ENCODE measurements at places on chromosomes 5 and 9.

GRCh38 chr9:85173967-85174366, 504.4 kb downstream of the NTRK2 start:
- no peak for DNase-seq

- DNase-seq = no peak
These were observed 16.0 kb downstream of the FRRS1L start for GRCh38 chr9:109150925-109151545.

- no peak for DNase-seq
These were observed 789.3 kb downstream of the SEMA5A start for GRCh38 chr5:8756498-8757084.

- no peak for DNase-seq
These were observed 51.0 kb downstream of the IRF1 start for GRCh38 chr5:132439521-132440089.

- DNase-seq = no peak
These were observed at the start of gene COL15A1 for GRCh38 chr9:98943682-98944056. COL15A1 (plus strand) TSS chr9:98943907; CDS start chr9:98944062, 155 bp downstream.

DNA sequence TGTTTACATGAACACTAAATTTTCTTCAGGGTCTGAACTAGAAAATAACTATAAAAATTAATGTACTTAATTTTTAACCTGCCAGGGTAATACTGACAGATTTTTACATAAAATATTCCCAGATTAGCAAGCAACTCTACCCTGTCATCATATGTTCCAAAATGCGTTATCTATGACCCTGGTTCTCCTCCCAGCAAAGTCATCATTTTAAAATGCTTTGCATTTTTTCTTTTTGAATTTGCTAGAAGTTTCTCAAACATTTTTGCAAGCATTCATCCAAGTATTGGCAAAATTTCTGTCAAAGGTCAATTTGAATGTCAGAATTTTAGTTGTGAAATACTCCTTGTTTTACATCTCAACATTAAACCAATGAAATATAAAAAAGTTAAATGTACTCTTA, 144.5 kb upstream of the FTMT start:
- DNase-seq = no peak

- no peak for DNase-seq
These were observed 938.5 kb upstream of the ACO1 start for GRCh38 chr9:31445960-31446359.

- DNase-seq = no peak
These were observed 111.3 kb upstream of the PCA3 start for GRCh38 chr9:76652894-76653293.

DNA sequence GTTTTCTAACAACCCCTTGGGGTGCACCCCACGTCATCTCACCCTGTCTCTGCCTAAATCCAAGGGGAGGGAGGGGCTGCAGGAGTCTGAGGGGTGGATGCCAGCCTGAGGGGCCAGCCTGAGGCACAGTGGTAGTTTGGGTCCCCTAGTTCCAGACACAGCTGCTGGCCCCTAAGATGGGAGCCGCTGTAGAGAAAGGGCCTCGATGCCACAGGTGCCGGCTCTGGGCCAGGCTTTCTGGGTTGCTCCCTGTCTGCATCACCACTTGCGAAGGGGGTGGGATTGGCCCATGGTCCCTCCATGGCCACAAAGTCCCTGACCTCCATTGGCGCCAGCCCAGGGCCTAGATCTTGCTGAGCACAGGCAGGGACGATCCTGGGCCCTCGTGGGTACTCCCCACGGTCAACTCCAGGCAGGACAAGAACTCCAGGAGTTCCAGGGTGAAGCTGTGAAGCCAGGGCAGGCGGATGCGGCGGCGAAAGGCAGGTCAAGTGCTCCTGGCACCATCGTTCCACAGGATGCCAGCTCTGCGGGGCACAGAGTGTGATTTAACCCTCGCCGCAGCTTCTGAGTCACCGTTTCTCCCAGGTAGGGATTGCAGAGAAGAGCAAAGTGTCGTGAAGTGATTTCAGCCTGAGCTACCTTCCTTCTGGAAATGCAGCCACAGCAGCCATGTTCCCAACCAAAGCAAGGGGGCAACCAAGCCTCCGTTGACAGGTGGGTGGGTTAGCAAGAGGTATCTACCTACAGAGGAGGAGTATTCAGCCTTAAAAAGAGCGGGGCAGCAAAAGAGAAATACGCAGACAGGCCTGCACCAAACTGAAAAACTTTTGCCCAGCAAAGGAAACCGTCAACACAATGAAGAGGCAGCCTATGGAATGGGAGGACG, 41.6 kb upstream of the EXOC3 start:
- DNase-seq = no peak

DNA sequence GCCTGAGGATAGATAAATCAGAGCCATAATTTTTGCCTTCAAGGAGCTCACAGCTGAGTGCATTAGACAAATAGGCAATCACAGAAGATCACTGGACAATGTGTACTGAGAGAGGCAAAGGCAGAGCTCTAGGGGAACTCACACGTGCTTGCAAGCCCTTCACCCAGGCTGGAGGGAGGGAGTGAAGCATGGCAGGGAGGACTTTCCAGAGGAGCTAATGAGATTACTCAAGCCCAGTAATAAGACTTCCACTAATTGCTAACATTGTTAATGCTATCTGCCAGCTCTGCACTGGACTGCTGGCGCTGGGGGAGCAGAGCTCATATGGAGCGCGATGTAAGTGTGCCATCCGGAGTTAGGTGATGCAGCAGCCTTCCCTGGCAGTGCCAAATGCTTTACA, 408.4 kb downstream of the NTRK2 start:
- no peak for DNase-seq

GRCh38 chr5:159549046-159549445, 218.8 kb upstream of the IL12B start:
- no peak for DNase-seq

DNA sequence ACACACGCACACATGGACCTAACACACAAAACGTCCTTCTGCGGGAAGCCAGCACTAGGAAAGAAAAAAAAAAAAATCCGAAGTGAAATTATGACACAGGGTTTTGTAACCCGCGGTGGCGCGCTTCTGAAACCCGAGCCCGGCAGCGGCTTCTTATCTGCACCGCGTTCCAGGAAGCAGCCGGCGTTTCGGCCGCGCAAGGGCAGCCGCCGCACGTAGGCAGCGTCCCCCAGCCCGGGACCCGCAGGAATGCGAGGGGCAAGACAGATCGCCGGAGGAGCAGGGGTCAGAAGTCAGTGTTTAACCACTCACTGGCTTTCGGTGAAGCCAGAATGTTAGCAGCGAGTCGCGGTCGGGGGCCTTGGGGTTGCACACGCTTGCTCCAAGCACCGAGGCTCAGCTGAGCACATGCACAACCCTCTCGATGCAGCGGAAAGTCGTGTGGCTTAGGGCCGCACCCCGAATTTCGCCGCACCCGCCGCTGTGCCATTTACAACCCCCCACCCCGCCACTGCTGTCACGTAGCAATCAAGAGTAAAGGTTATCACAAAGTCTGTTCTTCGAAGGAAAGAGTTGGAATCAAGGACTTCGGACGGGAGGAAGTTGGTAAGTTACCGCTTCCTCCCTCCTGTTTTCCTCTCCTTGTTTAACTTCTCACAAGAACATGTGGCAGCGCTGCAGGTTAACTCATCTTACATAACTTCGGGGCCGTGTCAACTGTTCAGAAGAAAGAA, 167.9 kb downstream of the AUH start:
- DNase-seq = peak; percentile 32

DNA sequence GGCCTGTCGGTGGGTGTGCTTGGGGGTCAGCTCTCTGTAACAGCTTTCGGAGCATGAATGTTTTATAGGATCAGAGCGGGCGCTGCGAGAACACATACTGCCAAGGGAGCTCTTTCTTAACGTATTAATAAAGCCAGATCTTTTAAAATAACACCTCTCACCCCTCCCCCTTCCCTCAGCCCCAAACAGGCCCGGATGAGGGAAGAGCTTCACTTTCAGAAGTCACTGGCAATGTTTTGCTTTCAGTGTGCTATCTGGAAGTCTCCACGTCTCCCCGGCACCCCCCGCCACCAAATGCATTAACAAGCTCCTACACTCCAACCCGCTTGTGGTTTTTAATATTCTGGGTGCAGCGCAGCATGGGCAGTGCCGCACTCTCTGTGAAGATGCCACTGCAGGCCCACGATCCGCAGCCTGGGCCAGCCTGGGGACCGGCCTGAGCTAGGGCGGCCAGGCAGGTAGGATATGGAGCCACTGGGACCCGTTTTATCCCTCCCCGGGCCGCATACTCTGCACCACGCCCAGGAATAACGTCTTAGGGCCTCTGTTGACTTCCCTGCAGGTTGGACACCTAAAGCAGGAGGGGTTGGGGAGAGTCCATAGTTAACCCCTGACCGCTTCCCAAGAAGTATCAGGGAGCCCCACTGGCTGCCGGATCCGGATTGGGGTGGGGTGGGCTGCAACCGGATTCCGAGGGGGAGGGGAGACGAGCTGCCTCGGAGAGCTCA, 12.6 kb downstream of the NR2F1 start:
- DNase-seq = no peak

DNA sequence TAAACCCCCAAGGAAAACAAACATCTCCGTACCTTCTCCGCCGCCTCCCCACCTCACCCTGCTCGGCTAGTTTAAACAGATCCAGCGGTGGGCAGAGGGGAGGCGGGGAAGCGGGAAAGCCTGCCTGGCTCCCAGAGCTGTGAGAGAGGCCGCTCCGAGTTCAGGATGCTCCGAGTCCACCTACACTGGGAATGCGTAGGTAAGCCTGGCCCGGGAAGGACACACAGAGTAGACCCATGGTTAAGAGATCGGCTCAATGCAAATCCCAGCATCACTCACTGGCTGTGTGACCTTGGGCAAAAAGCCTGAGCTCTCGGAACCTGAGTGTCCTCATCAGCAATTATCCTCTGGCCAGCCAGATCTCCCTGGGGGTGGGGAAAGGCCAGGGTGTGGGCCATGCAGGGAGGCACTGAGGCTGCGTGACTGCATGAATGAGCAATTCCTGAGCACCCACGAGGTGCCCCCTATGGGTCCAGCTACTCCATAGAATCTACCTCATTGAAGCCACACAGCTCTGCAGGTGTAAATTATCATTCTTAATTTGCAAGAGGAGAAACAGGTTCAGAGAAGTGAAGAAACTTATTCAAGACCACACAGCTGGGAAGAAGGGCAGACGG, 30.5 kb upstream of the LMX1B start:
- DNase-seq = no peak

- no peak for DNase-seq
These were observed 65.1 kb downstream of the BASP1 start for GRCh38 chr5:17282283-17283120.

DNA sequence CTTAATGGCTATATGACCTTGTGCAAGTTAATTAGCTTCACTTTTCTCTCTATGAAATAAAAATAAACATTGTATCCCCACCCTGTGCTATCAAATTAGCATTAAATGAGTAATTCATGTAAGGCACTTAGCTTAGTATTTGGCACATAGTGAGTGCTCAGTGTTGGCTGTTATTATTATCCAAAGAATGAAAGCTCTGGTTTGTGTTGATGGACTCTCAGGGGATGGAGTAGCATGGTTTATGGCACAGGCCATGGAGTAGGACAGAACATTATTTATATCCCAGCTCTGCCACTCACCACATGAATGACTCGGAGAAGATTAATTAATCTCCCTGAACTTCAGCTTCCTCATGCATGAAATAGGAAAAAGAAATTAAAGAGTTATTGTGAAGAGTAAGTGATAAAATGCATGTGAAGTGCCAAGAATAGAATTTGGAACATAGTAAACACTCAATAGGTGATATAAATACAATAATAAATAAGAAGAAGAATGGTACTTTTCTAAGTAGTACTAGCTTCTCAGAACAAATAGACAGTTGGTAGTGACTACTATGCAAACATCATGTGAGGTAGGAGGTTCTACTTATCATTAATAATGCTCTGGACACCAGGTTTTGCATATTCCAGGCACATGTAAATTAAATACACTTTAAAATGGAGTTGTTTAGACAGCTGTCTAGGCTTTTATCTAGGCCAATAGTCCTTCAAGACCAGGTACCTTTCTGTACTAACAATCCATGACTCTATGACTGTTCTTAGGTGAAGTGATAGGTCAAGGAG, 146.4 kb downstream of the GRIA1 start:
- no peak for DNase-seq

- no peak for DNase-seq
These were observed 10.8 kb downstream of the SARDH start for GRCh38 chr9:133727277-133727875.

DNA sequence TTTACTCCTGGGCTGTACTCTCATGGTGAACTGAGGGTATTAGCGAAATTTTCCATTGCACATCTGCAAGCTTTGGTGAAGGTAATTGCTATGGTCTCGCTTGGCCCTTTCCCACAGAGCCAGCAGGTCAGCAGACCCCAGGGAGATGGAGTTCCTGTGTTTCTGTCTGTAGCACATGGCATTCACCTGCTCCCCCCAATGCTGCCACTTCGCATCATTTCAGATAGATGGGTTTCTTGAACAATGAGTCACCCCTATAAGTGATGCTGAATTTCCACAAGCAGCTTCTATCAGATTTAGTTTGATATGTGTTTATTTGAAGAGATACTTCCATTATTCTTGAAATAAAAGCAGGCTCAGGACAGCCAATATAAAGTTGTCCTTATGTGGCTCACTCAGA, 117.8 kb downstream of the ERCC6L2 start:
- DNase-seq = no peak

- no peak for DNase-seq
These were observed 435.2 kb downstream of the PDE4D start for GRCh38 chr5:59458321-59458720.

- no peak for DNase-seq
These were observed 11.7 kb upstream of the IRF1 start for GRCh38 chr5:132501961-132502931.

- no peak for DNase-seq
These were observed 196.2 kb downstream of the CACNA1B start for GRCh38 chr9:138073808-138074207.

- DNase-seq = no peak
These were observed 213.4 kb downstream of the MARCHF11 start for GRCh38 chr5:15966066-15966640.

DNA sequence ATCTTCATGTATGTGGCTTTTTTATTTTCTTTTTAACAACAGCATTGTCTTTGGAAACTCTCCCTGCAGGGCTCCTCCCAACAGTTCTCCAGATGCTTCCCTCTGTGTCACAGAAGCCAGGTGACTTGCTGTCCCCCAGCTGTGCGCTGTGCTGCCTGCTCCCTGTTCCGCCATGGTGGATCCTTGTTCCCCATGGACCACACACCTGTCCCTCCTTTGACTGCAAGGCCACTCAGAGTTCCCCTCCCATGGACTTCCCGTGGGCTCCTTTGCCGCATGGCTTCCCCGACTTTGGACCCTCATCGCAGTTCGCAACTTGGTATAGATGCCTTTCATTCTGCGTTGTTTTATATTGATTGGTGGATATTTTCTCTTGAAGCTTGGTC, 18.6 kb downstream of the ANKRD33B start:
- DNase-seq = no peak

- DNase-seq = no peak
These were observed 273.6 kb downstream of the FSTL4 start for GRCh38 chr5:133338504-133339355.

GRCh38 chr5:152400846-152401245, 4.2 kb downstream of the NMUR2 start:
- no peak for DNase-seq

GRCh38 chr5:173733831-173734501, 117.5 kb upstream of the BOD1 start:
- DNase-seq = no peak

GRCh38 chr5:102545175-102545574, 46.4 kb upstream of the SLCO6A1 start:
- no peak for DNase-seq
